Astrocyte of the spinal cord (primary cell): ENCODE measurements at places on chromosomes 5 and 9.
A peak's percentile ranks its signal among the peaks of the same experiment; 100 is the strongest.

DNA sequence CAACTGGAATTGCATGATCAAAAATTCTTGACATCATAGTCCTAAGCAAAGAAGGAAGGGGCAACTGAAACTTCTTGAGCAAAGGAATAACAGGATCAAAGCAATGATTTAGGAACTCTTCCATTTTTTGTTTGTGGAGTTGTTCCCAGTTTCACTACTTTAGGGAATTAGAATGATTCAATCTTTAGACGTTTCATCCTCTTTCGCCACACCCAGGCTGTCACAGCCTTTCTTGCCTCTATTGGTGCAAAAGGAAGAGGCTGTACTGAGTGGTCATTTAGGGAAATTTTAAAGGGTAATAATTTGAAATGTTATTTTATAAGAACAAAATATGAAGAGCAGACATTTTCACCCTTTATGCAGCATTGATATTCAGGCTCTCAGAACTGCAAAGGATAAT lies 1026.0 kb upstream of the ARRDC3 start:
- DNase-seq: no peak

DNA sequence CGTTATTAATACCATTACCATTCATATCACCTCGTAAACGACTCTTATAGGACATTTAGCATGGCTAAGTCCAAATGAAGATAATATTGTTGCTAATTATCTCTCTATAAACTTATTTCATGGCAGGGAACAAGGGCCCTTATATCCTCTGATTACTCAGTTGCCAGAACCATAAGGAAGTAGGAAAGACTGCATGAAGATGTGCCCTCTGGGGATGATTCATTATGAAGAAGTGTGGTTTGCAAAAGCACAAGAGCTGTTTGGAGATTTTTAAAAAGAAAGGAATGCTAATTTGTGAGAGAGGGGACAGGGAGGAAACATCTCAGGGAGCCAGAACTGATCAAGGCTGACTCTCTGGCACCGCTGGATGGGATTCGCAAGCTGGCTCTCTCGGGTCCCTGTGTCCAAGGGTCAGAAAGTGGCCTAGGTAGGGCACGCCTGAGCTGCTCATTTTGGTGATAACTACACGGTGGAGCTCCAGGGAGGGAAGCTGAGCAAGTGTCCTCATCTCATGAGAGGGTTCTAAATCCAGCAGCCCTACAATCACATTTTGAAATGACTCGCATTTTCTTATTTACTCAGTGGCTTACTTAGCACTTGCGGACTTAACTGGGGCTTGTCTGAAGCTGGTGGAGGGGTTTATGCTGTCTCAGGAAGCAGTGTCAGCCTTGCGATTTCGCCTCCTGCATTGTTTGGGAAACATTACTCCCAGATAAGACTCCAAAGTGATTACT lies 136.8 kb downstream of the C5orf15 start:
- DNase-seq: peak; percentile 17

GRCh38 chr9:109401169-109401989 lies 80.5 kb upstream of the EPB41L4B start:
- peak; percentile 42 for DNase-seq

DNA sequence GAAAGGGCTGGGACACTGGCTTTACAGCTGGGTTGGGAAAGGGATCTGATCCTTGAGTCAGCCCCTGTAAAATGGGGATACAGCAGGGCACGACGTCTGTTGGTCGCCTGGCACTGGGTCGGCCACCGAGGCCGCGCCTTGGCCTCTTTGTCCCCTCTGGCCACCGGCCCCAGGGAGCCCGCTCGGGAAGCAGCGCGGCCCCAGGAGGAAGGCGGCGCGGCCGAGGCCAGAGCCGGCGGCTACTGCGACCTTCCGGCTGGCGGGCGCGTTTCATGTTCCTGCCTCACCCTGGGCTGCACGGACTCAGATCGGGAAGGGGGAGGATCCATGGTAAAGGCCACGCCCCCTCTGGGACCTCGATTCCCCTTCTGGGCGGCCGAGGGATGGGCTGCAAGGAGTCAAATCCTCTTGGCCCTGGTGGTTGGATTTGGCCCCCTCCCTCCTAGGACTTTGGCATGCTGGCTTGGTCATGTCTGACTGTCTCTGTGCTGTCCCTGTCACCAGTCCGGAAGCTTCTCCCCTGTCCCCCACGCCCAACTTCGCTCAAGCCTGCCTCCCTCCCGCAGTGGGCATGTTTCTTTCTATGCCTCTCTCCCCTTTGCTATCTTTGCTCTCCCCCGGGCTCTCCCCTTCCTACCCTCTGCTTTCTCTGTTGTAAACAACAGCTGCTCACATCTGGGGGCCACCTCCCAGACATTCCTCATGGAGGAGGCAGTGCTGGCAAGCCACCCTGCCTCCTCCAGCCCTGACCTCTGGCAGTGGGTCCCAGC lies 25.8 kb downstream of the FPGS start:
- peak; percentile 58 for DNase-seq

DNA sequence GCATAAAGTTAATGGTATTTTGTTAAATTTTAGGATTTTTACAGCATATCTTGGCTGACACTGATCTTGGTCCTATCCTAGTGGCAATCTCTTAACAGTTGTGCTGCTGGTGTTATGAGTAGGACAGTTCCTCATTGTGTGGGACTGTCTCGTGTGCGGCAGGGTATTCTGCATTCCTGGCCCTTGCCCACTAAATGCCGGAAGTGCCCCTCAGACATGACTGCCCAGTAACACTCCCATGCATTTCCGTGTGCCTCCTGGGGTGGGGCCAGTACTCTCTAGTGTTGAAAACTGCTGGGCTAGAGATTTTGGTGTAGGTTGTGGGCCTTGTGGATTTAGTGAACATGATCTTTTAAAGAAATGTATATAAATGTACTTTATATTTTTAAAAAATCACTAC lies 227.1 kb upstream of the DMRT1 start:
- DNase-seq: no peak

GRCh38 chr9:6758248-6758497 lies 400 bp downstream of the KDM4C start:
- DNase-seq: no peak

- DNase-seq: no peak
Observed at GRCh38 chr5:9394221-9394620, 151.7 kb downstream of the SEMA5A start.

DNA sequence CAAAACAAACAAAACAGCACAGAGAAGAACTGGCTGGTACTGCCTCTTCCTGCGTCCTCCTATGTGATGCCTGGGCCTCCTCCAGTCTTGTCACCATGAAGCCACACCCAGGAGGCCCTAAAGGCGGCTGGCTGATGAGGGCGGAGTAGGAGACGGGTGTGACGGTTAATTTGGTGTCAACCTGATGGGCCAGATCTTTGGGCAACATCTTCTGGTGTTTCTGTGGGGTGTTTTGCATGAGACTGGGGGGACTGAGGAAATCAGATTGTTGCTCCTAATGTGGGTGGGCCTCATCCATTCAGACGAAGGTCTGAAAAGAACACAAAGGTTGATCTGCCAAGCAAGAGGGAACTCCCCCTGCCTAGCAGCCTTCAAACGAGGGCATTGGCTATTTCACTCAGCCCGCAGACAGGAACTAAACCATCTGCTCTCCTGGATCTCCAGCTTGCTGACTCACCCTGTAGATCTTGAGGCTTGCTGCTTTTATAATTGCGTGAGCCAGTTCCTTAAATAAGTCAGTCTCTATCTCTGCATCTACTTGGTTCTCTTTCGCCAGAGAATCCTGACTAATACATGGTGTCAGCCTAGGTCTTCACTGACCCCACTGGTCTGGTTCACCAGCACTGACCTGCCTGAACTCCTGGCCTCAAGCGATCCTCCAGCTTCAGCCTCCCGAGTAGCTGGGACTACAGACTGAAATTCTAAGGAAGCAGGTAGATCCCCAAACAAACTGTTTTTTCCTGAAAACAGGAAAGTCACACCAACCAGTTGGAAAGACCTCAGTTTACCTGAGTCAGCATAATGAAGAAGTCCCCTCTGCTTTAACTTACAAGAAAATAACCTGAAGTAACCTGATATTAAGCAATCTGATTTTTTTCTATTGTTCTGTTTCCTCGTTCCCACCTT lies 12.8 kb upstream of the ZFP62 start:
- DNase-seq: no peak

DNA sequence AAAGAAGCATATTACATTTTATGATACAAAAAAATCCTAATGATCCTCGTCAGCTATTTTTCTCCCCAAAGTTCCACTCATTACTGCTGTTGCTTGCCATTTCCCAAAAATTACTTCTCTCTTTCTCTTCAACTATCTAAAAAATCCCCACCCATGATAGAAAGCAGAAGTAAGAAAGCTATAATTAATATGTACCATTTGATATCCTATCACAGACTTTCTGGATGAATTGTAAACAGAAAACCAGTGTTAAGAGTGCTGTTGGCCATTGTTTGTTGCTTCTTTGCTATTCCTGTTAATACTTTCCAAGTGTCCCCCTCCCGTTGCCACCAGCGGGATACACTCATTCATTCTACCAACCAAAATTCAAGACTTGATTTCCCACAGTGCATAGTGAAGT lies 136.3 kb upstream of the SMARCA2 start:
- no peak for DNase-seq

GRCh38 chr5:174919351-174919750 lies 195.0 kb downstream of the MSX2 start:
- DNase-seq: no peak

DNA sequence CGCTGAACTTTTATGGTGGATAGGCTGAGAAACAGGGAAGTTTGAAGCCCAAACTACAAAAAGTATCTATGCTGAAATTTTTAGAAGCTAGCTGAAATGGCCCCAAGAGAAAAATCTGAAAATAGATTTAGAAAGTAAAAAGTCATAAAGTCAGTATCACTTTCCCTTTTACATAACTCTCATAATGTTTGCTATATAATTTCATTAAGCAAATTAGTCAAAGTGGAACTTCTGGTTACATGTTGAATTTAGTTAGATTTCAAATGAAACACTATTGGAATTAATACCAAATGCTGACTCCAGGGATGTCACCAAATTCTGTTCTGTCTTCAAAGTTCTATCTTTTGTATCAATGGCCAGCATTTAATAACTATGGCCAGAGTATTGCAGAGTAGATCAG lies 126.9 kb downstream of the TTC39B start:
- DNase-seq: no peak

DNA sequence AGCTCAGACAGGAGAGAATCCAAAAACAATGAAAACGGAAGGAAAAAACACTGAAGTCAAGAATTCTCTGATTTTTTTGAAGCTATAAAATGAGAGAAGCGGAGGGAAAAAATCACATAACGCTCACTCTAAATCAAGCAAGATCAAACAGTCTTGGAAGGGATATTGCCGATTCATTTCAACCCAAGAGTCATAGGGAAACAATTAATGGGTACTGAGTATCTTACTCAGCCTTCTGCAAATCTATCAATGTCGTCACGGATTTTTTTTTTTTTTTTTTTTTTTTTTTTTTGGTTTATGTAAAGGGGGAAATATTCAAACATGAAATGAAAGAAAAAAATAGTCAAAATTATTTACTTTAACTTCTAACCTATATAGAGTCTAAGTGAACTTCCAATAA lies 9.5 kb downstream of the MEF2C start:
- no peak for DNase-seq

GRCh38 chr5:180669661-180670060 lies 20.3 kb upstream of the FLT4 start:
- DNase-seq: no peak

- DNase-seq: no peak
Observed at GRCh38 chr9:105083256-105083655, 155.3 kb upstream of the ABCA1 start.

GRCh38 chr9:123536455-123536868 lies 180.5 kb downstream of the CRB2 start:
- DNase-seq: no peak
